ENCODE measurements at places on chromosomes 2 and 18. TPM values are rescaled to one million over a fixed set of nuclear protein-coding genes. Genes with fewer than 3 reads are reported as not detected.

DNA sequence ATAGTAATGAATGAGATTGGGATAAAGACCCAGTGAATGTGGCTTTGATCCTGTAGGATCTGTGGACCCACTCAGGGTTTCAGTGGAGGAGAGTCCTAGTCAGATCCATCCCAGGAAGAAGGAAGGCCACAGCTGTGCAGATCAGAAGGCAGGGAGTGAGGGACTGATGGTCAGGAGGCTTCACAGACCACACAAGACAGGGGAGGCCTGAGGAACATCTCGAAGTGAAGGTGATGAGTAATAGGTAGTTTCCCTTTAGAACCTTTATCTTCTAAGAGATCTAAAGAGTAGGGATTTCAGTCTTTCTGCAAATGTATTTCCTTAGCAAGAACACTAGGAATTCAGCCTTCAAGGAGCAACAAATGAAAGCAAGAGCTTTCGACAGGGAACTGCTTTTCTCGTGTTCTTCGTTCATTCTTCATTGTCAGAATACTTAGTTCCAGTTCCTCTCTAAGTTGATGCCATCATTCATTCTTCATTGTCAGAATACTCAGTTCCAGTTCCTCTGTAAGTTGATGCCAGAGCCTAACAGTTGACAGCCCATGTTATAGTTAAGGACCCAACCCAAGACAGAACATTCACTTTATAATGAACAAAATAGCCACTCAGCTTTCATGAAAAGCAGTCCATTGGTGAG, 150.2 kb upstream of the EPAS1 start:
- H3K27me3 ChIP-seq: no peaks in the 10 kb centered on the region
- peaks cover 8% of the 10 kb centered on the region for H3K4me1 ChIP-seq
- no peaks in the 10 kb centered on the region for H3K36me3 ChIP-seq
- no peak for DNase-seq

- no peaks in the 10 kb centered on the region for H3K4me1 ChIP-seq
- no peak for DNase-seq
- H3K27ac ChIP-seq: no peak overlapping the region
Measured at GRCh38 chr2:170185319-170185718, 7.4 kb downstream of the MYO3B start.

The VWA3B gene
- total RNA-seq: 0.43 TPM

- no peak overlapping the region for H3K27ac ChIP-seq
- no peak for DNase-seq
- no peak overlapping the region for H3K4me3 ChIP-seq
- no peaks in the 10 kb centered on the region for H3K36me3 ChIP-seq
- peaks cover 14% of the 10 kb centered on the region for H3K4me1 ChIP-seq
- peaks cover 32% of the 10 kb centered on the region for H3K27me3 ChIP-seq
Measured at GRCh38 chr18:23137788-23138216, 2.5 kb downstream of the CABLES1 start.

The SCN7A gene
- total RNA-seq: not detected

The UBE2F gene
- 43.4 TPM for total RNA-seq

GRCh38 chr2:65017335-65017734, 28.1 kb downstream of the SLC1A4 start:
- H3K4me1 ChIP-seq: no peaks in the 10 kb centered on the region
- peaks cover 34% of the 10 kb centered on the region for H3K36me3 ChIP-seq
- H3K4me3 ChIP-seq: no peak overlapping the region
- H3K27me3 ChIP-seq: no peaks in the 10 kb centered on the region
- no peak overlapping the region for H3K27ac ChIP-seq

The KCNJ3 gene
- not detected for total RNA-seq

The PLCL1 gene
- 3.3 TPM for total RNA-seq

GRCh38 chr18:24170360-24170759, 31.5 kb downstream of the CABYR start:
- H3K4me1 ChIP-seq: no peaks in the 10 kb centered on the region
- no peaks in the 10 kb centered on the region for H3K36me3 ChIP-seq
- H3K27me3 ChIP-seq: no peaks in the 10 kb centered on the region
- no peak for DNase-seq
- no peak overlapping the region for H3K27ac ChIP-seq

GRCh38 chr2:231317579-231317978, 77.9 kb upstream of the B3GNT7 start:
- H3K4me3 ChIP-seq: no peak overlapping the region
- peaks cover 2% of the 10 kb centered on the region for H3K36me3 ChIP-seq
- H3K27me3 ChIP-seq: peaks cover 9% of the 10 kb centered on the region
- no peak overlapping the region for H3K27ac ChIP-seq
- no peak for DNase-seq
- H3K4me1 ChIP-seq: peaks cover 4% of the 10 kb centered on the region

The THSD7B gene
- total RNA-seq: not detected

The SAG gene
- 0.19 TPM for total RNA-seq

DNA sequence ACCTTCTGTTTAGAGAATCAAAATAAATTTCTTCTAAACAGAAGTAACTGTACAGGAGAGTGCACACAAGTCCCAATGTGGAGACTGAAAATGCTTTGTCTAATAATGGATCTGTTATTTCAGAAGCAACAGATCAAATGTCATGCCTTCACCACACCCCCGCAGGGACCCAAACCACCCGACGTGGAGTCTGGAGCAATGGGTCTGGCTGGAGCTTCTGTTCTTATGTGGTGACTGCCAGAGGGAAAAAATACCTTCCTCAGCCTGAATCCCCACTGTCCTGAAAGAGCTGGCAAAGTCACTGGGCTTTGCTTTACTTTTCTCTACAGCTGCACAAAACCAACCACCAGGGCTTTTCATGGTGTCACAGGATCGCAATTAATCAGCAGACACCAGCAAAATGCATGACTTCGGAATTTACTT, 119.0 kb upstream of the ZFP36L2 start:
- no peaks in the 10 kb centered on the region for H3K27me3 ChIP-seq
- H3K4me3 ChIP-seq: no peak overlapping the region
- H3K4me1 ChIP-seq: no peaks in the 10 kb centered on the region
- no peak for DNase-seq
- no peak overlapping the region for H3K27ac ChIP-seq

DNA sequence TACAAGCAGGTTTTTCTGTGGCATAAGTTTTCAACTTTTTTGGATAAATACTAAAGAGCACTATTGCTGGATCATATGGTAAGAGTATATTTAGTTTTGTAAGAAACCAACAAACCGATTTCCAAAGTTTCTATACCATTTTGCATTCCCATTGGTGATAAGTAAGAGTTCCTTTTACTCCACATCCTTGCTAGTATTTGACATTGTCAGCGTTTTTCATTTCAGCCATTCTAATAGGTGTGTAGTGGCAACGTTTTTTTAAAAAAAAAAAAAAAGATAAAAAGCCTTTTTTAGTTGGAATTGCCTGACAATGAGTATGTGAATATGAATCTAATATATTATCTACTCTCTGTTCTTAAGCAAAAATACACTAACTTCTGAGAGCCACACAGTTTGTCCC, 185.9 kb downstream of the AGPS start:
- no peak overlapping the region for H3K27ac ChIP-seq
- H3K27me3 ChIP-seq: no peaks in the 10 kb centered on the region
- H3K4me3 ChIP-seq: no peak overlapping the region

- peaks cover 2% of the 10 kb centered on the region for H3K27me3 ChIP-seq
- no peak overlapping the region for H3K4me3 ChIP-seq
- H3K36me3 ChIP-seq: peaks cover 7% of the 10 kb centered on the region
- DNase-seq: no peak
- H3K27ac ChIP-seq: no peak overlapping the region
Measured at GRCh38 chr18:63120620-63121019, 198.9 kb downstream of the BCL2 start.

DNA sequence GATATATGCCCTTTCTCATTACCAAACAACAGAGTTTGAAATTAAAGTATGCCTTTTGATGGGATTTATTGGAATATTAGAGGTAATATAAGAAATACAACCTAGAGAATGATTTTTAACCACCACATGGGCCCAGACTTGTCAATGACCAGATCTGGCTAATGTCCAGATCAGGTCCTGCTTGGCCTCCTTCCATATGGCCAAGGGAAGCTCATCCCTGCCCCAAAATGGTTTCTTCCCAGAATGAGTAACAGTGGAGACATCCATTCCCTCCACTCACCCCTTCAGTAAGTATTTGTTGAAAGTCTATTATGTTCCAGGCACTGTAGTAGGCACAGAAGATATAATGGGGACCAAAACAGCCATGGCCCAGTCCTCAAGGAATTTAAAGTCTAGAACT, 54.9 kb downstream of the ANTXR1 start:
- no peak overlapping the region for H3K27ac ChIP-seq
- no peaks in the 10 kb centered on the region for H3K4me1 ChIP-seq
- H3K36me3 ChIP-seq: no peaks in the 10 kb centered on the region
- no peak overlapping the region for H3K4me3 ChIP-seq
- no peak for DNase-seq

DNA sequence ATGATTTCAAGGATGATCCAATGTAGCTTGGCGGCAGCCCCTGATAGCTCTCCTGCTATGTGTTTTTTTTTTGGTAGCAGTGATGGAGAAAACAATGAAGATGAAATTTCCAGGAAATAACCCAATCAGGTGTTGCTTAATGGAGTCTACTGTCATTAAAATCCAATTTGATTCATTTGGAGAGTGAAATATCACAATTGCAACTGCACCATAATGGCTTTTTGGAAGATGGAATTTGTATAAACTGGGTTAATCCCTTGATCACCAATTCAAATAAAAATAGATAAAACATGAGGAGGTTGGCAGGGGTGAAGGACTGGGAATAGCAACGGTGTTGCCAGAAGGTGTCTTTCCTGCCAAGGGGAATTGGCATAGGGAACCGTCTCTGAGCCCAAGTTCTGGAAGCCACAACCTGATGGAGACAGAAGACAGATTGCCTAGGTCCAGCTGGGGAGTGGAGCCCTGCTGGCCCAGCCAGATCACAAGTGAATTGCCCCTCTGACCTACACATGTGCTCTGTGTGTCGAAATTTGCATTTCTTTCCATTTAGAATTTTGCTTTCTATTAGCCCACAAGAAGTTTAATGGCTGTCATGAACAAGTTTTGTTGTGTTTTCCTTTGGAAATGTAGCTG, 170.3 kb upstream of the SPRED2 start:
- H3K36me3 ChIP-seq: no peaks in the 10 kb centered on the region
- DNase-seq: no peak
- H3K4me3 ChIP-seq: no peak overlapping the region
- H3K27ac ChIP-seq: no peak overlapping the region

The SP5 gene
- total RNA-seq: not detected

DNA sequence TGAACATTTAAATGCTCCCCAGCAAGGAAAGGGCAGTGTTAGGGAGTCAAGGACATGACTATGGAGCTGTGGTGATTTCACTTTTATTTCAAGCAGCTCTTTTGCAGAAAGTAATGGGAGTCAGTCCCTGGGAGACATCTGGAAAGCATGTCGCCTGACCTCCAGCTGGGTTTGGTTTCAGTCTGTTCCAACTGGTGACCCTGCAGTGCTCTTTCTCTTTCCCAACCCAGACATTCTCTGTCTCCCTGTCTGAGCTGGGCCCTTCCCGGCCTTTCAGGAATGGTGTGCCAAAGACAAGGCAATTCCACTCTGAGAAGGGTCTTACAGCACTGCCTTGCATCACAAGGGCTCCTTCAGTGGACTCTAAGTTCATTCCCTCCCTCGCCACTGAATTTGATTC, 323.2 kb downstream of the OSR1 start:
- H3K36me3 ChIP-seq: no peaks in the 10 kb centered on the region
- no peaks in the 10 kb centered on the region for H3K27me3 ChIP-seq
- H3K4me3 ChIP-seq: no peak overlapping the region
- H3K4me1 ChIP-seq: no peaks in the 10 kb centered on the region

Measured in activated naive CD4-positive, alpha-beta T cell treated with anti-CD3 and anti-CD28 coated beads for 36 hours (primary cell).